ENCODE measurements at places on chromosomes 12 and 14.

DNA sequence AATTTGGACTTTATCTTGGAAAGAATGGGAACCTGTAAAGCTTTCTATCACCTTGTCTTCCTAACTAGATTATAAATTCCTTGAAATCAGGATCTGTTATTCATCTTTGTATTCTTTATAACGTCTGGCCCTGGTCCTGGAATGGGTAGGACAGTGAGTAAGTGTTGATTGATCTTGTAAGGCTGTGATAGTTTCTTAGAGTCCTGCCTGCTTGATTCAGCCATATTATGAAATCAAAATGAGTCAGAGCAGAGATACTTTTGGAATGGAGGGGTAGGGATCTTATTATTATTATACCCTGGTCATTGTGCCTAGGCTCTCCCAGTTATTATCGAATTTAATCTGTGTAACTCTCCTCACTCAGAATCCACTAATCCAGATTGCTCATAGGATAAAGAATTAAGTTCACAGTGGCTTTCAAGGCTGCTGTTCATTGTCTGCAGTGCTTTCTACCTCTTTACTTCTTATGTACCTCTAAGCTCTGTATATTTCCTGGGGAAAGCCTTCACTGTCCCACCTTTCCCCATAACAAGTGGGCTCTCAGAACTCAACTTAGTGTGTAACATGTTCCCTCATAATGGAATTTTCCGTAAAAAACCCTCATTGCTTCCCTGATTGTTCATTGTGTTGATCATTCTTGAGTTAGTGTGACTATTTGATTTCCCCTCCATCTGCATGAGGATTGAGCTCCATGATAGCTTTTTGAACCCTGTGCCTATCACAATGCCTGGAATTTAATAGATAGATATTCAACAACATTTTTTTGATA is 93.3 kb downstream of the DAAM1 start:
- peak; percentile 77 for DNase-seq

GRCh38 chr12:9636150-9636850 is 28.6 kb upstream of the KLRB1 start:
- no peak for DNase-seq

DNA sequence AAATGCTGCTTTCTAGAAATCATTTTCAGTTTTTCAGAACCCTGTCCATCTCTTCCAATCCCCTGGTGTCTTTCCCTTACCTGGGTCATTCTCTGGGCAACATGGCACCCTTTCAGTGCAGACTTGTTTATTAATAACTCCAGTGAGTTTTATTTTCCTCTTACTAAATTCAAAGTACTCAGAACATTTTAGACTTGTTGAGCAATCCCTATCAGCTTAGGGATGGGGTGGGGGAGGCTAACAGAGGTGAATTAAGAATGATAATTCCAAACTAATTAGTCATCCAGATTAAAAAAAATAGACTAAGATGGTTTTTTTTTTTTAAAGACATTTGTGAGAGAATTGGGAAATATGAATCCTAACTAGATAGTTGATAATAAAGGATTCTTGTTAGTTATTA is 10.7 kb downstream of the GPRC5A start:
- DNase-seq = peak; percentile 83

DNA sequence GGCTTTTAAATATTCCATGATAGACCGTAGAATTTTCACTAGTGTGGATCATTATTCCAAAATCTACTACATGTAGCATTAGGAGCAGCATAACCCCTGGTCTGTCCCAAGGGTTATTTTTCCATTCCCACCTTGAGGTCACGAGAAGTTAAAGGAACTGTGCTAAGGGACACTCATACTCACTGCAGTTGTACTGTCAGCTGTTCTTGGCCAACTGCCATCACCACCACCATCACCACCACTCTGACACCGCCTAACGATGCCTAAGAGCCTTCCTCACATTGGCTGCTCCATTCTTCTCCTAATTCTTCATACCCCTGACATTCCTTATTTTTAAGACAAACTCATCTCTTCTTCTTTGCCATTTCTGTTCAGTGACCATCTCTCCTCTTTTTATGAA is 13.4 kb upstream of the PTGDR start:
- DNase-seq = no peak

GRCh38 chr14:31529053-31529452 is 32.2 kb upstream of the NUBPL start:
- DNase-seq = peak; percentile 10

Measured in fibroblast of pulmonary artery (primary cell).